ENCODE measurements at places on chromosomes 13 and 19.

DNA sequence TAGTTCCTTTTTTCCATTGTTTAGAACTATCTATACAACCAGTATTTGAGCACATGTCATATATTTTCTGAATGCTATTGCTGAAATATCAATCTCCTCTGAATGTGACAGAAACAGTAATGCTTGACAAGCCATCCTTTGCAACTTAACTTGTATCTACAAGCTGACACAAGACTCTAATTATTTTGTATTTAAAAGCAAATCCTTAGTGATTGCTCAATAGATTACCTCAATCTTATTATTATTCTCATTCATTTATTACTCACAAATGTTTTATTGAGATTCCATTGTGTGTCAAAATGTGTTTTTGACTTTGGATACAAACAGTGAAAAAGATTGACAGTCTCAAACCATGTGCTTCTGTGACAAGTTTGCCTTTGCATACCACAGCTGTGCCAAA, 787.8 kb upstream of the PRR20A start:
- no peak for DNase-seq

DNA sequence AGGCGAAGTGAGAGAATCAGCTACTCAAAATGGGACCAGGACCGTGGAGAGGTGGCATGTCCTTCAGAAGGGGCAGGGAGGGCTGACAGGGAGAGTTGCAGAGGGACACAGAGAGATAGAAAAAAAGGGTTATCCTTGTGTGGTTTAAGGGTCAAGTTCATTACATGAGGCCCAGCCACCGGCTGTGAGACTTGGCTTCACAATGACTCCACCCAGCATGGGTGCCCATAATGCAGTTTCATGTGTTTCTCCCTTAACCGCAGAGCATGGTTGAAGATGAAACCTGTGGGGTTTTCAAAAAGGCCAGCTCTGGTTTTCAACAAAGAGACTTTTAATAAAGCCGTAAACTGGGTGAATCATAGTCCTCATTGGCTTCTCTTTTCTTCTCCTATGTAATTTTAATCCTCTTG, 164.6 kb downstream of the KLF5 start:
- DNase-seq: no peak

GRCh38 chr13:23871616-23872220, 17.5 kb downstream of the MIPEP start:
- peak; percentile 40 for DNase-seq

GRCh38 chr19:7926021-7926726, at the start of gene CTXN1:
Gene CTXN1, minus strand, starts transcription at chr19:7926135. Its CDS starts 597 bp downstream, at chr19:7925538.
- peak; percentile 29 for DNase-seq

GRCh38 chr13:46633416-46633815, 80.4 kb downstream of the LRCH1 start:
- DNase-seq: no peak

GRCh38 chr13:75633285-75633684, 2.8 kb upstream of the LMO7 start:
- no peak for DNase-seq

DNA sequence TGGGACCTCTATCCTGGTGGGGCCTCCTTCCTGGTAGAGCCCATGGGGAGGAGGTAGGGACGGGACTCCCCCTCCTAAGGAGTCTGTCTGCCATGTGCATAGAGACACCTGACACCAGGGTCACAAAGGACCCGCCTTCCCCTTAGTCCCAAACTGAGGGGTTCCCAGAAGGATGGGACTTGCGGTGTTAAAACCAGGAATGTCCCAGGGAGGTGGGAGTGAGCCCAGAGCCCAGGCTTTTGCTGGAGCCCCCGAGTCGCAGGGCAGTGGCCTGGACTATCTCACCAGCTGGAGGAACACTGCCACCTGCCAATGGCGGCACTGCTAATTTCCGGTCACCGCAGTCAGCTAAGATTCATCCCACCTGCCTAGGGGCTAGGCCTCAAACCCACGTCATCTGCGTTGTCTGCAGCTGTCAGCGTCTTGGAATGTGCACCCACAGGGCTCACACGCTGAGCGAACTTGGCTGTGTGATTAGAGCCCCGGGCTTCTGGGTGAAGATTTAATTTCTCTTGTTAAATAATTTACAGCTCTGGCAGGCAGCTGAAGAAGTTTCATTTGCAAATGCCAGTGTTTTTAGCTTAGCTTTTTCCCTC, 31.9 kb upstream of the ATP11A start:
- no peak for DNase-seq

GRCh38 chr13:35789335-35790165, 313.1 kb upstream of the MAB21L1 start:
- DNase-seq: peak; percentile 57

DNA sequence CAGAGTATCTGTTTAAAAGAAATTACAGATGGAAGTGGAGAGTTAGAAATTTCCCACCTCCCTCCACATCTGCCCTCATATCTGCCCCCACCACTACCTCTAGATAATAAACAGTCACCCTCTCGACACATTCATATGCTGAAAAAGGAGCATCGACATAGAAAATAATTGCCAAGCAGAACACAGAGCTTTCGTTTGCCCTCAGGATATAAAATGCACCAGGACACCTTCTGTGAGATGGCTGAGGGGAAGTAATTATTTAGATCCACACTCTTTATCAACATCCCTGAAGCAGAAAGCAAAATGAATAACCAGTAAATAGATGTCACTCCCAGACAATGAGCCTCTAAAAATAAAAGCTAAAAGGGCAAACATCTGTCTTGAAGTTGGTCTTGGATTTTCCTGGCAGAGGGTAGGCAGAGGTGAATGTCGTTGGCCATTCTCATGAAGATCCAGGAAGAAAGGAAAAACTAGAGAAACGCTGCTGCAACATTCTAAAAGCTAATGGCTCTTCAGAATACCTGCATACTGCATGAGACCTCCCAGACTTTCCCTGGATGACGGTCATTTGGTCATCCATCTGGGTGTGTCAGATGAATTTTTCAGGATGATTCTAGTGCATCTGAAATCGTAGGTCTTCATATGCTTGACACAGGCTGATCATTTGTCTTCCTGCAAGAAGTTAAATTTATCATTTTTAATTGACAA, 527.5 kb downstream of the RFC3 start:
- DNase-seq: no peak

DNA sequence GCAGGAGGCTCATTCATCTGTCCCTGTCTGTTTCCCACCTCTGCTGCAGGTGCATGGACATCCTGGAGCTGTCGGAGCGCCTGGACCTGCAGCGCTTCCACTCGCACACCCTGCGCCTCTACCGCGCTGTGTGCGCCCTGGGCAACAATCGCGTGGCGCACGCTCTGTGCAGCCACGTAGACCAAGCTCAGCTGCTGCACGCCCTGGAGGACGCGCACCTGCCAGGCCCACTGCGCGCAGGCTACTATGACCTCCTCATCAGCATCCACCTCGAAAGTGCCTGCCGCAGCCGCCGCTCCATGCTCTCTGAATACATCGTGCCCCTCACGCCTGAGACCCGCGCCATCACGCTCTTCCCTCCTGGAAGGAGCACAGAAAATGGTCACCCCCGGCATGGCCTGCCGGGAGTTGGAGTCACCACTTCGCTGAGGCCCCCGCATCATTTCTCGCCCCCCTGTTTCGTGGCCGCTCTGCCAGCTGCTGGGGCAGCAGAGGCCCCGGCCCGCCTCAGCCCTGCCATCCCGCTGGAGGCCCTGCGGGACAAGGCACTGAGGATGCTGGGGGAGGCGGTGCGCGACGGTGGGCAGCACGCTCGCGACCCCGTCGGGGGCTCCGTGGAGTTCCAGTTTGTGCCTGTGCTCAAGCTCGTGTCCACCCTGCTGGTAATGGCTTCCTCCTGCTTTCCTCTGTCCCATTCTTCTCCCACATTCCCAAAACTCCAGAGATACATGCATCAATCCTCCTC, 52.2 kb downstream of the RYR1 start:
- no peak for DNase-seq

DNA sequence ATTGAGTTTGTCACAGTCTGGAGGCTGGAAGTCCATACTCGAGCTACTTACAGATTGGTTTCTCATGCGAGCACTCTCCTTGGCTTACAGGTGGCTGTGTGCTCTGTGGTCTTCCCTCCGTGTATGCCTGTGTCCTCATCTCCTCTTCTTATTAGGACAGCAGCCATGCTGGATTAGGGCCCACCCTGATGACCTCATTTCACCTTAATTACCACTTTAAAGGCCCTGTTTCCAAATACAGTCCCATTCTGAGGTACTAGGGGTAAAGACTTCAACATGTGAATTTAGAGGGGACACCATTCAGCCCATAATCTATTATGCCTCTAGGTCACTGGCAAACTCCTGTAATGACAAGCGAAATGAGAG, 40.6 kb downstream of the SHISA2 start:
- DNase-seq: no peak

DNA sequence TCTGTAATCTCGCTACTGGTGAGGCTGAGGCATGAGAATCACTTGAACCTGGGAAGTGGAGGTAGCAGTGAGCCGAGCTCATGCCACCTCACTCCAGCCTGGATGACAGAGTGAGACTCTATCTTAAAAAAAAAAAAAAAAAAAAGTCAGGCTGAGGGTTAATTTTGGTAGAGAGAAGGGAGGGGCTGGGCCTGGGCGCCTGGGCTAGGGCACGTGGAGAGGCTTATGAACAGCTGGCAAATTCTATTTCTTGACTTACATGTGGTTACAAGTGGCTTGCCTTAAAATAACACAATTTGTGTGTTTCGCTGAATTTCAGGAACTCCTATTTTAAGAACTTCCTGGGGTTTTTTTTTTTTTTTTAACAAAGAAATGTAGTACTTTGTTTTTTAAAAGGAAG, 47.6 kb upstream of the MAP3K10 start:
- peak; percentile 87 for DNase-seq

DNA sequence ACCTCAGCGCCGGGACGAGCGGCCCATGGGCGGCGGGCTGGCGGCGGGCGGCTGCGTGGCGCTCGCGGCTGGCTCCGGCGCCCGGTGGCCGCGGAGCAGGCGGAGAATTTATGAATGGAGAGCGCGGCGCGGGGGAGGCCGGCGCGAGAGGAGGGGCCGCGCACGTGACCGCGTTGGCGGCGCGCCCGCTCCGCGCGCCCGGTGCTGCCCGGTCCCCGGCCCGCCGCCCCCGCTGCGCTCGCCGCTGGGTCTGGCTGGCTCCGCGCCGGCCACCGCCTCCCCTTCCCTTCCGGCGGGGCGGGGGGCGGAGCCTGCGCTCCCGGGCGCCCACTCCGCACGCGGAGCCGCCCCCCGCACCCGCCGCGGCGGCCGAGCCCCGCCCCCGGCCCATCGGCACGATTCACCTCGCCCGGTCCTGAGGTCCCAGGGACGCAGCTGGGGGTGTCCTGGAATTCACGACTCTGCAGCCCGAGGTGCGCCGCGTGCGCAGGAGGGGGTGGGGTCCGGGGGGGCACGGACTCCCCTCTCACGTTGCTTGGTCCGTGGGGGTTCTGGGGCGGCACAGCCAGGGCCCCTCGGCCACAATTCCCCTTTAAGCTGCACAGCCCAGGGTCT, at the start of gene CBARP:
CBARP (minus strand) TSS at position 252 of the 615 bp plus-strand sequence. CDS start 1,905 bp downstream, outside the sequence.
- no peak for DNase-seq

DNA sequence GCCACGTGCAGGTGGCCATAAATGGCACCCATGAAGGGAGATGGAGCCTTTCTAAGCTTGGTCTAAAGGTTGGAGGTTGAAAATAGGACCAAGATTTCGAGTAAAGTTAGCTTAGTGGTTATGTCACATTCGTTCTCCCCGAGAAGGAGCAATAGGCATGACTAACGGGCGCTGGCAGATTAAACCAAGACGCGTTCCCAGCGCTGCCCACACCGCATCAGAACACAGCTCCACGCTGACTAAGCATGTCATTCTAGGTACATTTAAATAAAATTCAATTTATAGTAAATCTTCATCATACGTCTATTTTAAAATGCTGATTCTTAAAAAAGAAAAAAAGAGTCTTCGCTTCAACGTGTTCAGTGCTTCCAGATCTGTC, 95.0 kb upstream of the IRS2 start:
- DNase-seq: no peak
